ENCODE measurements at places on chromosomes 7 and 10. TPM values are rescaled to one million over a fixed set of nuclear protein-coding genes. Genes with fewer than 3 reads are reported as not detected.

DNA sequence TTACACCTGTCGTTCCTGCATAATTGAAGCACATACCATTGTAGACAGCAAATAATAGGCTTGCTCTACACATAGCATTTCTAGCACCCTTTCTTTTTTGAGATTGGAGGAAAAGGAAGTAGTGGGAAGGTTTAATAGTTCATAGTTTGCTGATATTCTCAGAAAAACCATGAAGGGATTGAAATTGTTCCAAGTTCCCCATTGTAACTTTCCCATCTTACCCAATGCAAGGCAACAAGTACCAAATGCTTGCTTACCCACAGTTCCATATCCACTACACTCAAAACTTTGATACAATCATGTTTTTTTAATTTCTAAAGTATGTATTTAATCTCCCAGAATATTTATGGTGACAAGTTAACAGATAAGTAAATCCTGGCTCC lies 13.8 kb downstream of the CYP3A5 start:
- no peak for DNase-seq

DNA sequence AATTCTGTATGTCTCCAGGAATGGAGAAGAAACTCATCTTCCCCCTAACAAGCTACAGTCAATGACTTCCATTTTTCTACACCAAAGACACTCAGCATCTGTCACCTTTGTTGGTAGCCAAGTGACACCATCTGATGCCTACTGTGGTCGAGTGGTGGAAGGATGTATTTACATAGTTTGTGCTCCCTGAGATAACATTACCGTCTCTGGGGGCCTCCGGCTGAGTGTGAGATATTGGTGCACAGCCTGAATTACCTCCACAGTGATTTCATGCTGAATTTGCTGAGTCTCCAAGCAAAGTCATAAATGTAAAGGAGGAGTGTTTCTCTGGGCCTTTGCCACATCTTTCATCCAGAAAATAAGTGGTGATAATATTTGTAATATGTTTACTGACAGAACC lies 114.0 kb downstream of the GRID1 start:
- no peak for DNase-seq

GRCh38 chr7:156816943-156817572 lies 75.9 kb downstream of the LMBR1 start:
- no peak for DNase-seq

- DNase-seq = no peak
Observed at GRCh38 chr10:133009218-133009950, 67.0 kb upstream of the CFAP46 start.

- no peak for DNase-seq
Observed at GRCh38 chr7:46791188-46791587, 790.7 kb downstream of the TNS3 start.

- peak; percentile 76 for DNase-seq
Observed at GRCh38 chr7:107661081-107661864, 645 bp downstream of the SLC26A4 start.

DNA sequence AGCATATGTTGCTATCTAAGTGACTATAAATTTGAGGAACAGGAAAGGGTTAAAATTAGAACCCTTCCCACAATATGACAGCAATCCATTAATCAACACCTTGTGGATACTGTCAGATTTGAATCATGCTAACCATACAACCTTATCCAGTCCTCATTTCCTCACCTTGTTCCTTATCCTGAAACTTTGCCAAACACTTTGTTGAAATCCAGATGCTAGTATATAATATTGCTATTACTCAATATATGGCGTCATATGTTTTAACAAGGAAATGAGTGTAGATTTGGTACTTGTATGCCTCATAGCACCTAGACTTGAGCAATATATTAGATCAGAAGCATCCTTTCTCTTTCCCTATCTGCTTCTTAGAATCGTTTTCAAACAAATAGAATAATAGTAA lies 66.3 kb upstream of the SLC25A13 start:
- DNase-seq = no peak

DNA sequence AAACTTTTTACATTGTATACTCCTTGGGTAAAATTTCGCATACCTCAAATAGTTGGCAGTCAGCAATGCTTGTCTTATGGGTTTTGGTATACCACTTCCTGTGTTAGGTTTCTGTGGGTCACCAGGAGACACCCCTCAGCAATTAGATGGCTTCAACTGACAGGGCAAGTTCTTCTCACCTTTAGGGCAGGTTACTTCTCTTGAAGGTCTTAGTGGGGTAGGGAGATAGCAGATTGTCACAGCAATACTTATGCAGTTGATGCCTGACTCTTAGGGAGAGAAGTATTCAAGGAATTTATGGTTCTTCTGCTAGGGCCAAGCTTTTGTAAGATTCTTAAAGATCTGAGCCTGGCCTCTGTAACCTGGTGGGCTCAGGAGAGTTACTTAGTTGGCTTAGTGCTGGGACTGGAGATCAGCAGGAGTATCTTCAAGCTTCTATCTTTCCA lies 42.9 kb downstream of the MKLN1 start:
- DNase-seq = no peak

The VIPR2 gene
- 3.1 TPM for total RNA-seq

The ITGA8 gene
- total RNA-seq = not detected

The PRRT4 gene
- total RNA-seq = 0.34 TPM

Measured in H1 (cell line).